ENCODE measurements at places on chromosomes 1 and 21. TPM values are rescaled to one million over a fixed set of nuclear protein-coding genes. Genes with fewer than 3 reads are reported as not detected.

DNA sequence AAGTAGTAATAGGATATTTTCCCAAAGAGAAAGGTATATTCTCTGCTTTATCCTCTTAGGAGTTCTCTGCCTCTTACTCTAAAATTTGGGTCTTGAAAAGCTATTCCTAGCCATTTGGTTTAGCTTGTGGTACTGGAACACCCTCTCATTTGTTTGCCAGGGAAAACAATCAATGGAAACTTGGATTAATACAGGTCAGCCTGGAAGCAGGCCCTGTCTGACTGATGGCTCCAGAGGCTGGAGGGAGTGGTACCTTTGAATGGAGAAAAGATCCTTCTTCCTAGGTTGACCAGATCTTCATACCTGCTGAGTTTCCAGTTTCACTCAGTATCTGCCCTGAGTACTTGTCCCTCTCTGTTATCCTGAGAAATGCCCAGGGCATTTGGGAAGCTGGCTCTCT, 31.7 kb upstream of the IKBKE start:
- H3K27ac ChIP-seq, result no peak overlapping the region
- no peak for DNase-seq
- no peak overlapping the region for H3K4me3 ChIP-seq
- H3K4me1 ChIP-seq, result no peaks in the 10 kb centered on the region
- H3K36me3 ChIP-seq, result no peaks in the 10 kb centered on the region
- no peaks in the 10 kb centered on the region for H3K27me3 ChIP-seq

DNA sequence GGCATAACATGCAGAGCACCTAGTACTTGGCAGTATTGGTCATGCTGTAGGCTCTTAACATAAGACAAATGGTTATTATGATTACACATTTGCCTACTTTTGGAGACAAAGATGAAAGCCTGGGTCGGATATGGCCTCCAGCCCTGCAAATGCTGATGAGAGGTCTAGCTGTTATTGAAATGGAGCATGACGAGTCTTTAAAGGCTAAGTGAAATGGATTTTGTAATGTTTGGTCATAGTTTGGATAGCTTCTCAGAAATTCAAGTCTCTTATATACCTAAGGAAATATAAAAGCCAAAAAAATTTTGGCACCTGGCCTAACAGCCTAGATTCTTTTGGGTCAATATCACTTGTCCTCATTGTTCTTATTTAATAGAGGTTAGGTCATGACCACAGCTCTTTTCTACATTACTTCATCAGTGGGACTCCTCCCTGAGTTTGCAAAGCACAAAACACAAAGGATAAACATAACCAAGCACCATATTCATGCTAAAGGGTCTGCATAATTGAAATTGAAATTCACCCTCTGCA, 69.2 kb upstream of the WLS start:
- H3K36me3 ChIP-seq, result no peaks in the 10 kb centered on the region
- DNase-seq, result no peak
- H3K4me1 ChIP-seq, result no peaks in the 10 kb centered on the region
- H3K27ac ChIP-seq, result no peak overlapping the region
- no peaks in the 10 kb centered on the region for H3K27me3 ChIP-seq

DNA sequence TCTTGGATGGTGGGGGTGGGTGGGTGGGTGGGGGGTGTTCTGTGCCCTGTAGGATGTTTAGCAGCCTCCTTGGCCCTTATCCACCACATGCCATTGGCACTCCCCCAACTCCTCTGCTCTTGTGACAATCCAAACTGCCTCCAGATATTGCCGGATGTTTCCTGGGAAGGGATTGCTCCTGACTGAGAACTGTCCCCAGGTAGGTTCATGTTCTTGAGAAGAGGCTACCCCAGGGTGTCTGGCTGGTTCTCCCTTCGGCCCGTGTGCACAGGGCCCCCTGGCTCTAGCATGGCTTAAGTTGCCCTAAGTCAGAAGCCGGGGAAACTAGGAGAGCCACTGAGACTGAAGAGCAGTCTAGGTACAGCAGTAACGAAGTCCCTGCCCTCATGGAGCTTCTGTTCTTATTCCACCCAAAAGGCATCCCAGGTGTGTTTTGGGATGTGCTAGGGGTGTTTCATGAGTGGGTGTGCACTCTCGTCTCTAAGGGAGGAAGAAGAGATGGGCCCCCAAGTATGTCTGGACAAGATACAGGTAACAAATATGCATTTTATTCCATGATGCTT, 19.8 kb upstream of the THRAP3 start:
- H3K4me3 ChIP-seq, result peak overlapping the region; percentile 13
- H3K27ac ChIP-seq, result peak overlapping the region; percentile 92
- DNase-seq, result peak; percentile 86
- no peaks in the 10 kb centered on the region for H3K27me3 ChIP-seq

- H3K36me3 ChIP-seq, result no peaks in the 10 kb centered on the region
- peaks cover 5% of the 10 kb centered on the region for H3K4me1 ChIP-seq
- no peak for DNase-seq
- H3K27ac ChIP-seq, result peak overlapping the region; percentile 93
Observed at GRCh38 chr1:202037706-202038296, 27.4 kb downstream of the ELF3 start.

NECTIN4 gene
- not detected for total RNA-seq

SPRR1B gene
- total RNA-seq, result not detected

DNA sequence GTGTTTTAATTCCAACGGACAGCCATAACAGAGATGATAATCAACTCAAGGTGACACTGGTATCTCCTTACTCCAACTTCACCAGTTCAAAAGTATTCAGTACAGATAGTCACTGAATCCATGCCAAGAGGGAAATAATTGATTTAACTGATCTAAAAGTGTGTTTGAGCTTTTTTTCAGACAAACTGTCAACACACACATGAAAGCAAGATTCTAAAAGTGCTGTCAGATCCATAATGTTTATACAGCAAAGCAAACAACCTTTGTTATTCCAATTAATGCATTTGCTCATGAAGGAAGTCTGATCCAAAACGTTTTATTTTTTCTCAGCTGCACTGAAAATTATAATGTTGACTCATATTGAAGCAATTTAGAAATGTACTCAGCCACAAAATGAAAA, 5.9 kb upstream of the PRKAA2 start:
- H3K27ac ChIP-seq, result no peak overlapping the region
- H3K4me1 ChIP-seq, result no peaks in the 10 kb centered on the region
- no peaks in the 10 kb centered on the region for H3K36me3 ChIP-seq
- no peak overlapping the region for H3K4me3 ChIP-seq

DNA sequence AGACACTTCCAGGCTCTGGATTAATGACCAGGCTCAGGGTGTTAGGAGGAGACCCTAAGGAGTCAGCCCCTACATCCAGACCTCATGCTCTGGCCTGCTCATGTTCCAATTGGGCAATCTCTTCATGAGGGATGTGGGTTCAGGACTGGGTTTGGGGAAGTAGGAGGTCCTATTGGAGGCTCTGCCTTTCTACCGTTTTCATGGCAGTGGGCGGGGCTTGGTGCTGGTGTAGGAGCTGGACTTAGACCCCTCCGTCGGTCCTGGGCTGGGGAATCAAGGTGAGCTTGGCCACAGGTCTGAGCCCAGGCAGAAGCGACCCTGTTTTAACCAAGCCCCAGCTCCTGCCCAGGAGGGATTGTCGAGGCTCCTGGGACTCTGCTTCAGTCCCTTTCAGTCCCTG, 123.4 kb downstream of the PRDM16 start:
- no peaks in the 10 kb centered on the region for H3K4me1 ChIP-seq
- H3K36me3 ChIP-seq, result no peaks in the 10 kb centered on the region
- H3K4me3 ChIP-seq, result no peak overlapping the region
- H3K27me3 ChIP-seq, result no peaks in the 10 kb centered on the region

TIE1 gene
- 9.4 TPM for total RNA-seq

DNA sequence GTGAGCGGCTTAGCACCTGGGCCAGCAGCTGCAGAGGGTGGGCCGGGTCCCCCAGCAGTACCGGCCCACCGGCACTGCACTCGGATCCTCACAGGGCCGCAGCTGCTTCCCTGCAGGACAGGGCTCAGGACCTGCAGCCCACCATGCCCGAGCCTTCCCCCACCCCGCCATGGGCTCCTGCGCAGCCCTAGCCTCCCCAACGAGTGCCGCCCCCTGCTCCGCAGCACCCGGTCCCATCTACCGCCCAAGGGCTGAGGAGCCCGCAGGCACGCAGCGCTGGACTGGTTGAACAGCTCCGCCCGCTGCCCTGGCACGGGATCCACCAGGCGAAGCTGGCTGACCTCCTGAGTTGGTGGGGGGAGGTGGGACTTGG, 6.3 kb upstream of the ACBD6 start:
- no peak overlapping the region for H3K4me3 ChIP-seq
- no peaks in the 10 kb centered on the region for H3K4me1 ChIP-seq
- H3K27ac ChIP-seq, result no peak overlapping the region
- H3K36me3 ChIP-seq, result no peaks in the 10 kb centered on the region
- H3K27me3 ChIP-seq, result no peaks in the 10 kb centered on the region
- no peak for DNase-seq

KRTAP6-2 gene
- total RNA-seq, result not detected

- H3K27ac ChIP-seq, result no peak overlapping the region
- H3K27me3 ChIP-seq, result no peaks in the 10 kb centered on the region
- no peak overlapping the region for H3K4me3 ChIP-seq
- no peak for DNase-seq
- peaks cover 7% of the 10 kb centered on the region for H3K36me3 ChIP-seq
Observed at GRCh38 chr1:86380257-86380861, 15.8 kb downstream of the ODF2L start.

DNA sequence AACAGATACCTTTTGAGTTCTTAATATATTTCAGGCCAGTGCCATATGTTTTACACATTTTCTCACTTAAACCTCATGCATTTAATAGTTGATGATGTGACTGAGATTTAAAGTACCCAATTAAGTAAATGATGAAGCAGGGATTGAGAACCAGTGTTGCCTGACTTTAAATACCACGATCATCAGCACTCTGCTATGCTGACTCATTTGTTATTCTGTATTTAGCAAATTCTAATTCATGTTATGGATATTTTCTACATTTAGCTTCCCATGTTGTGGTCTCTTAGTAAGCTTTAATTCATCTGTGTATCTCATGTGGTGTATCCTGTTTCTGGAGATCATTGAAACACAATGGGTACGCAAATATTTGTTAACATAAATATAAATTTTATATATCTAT, 363.0 kb downstream of the PTBP2 start:
- no peak overlapping the region for H3K4me3 ChIP-seq
- H3K27ac ChIP-seq, result no peak overlapping the region
- no peaks in the 10 kb centered on the region for H3K4me1 ChIP-seq
- no peaks in the 10 kb centered on the region for H3K36me3 ChIP-seq
- H3K27me3 ChIP-seq, result no peaks in the 10 kb centered on the region

ASB17 gene
- total RNA-seq, result not detected

SPRR2D gene
- total RNA-seq, result not detected

- H3K4me1 ChIP-seq, result no peaks in the 10 kb centered on the region
- no peaks in the 10 kb centered on the region for H3K27me3 ChIP-seq
- H3K27ac ChIP-seq, result no peak overlapping the region
- no peaks in the 10 kb centered on the region for H3K36me3 ChIP-seq
Observed at GRCh38 chr1:152167835-152168534, 9.0 kb upstream of the RPTN start.

GRCh38 chr1:92844439-92844838, 12.6 kb downstream of the RPL5 start:
- no peaks in the 10 kb centered on the region for H3K4me1 ChIP-seq
- H3K36me3 ChIP-seq, result peaks cover 10% of the 10 kb centered on the region
- H3K27me3 ChIP-seq, result no peaks in the 10 kb centered on the region
- H3K4me3 ChIP-seq, result no peak overlapping the region

- no peak overlapping the region for H3K27ac ChIP-seq
- H3K4me1 ChIP-seq, result no peaks in the 10 kb centered on the region
- H3K4me3 ChIP-seq, result no peak overlapping the region
- no peaks in the 10 kb centered on the region for H3K36me3 ChIP-seq
Observed at GRCh38 chr1:204588826-204589225, 72.6 kb downstream of the MDM4 start.

C1QC gene
- total RNA-seq, result 385 TPM

- no peaks in the 10 kb centered on the region for H3K36me3 ChIP-seq
- H3K27me3 ChIP-seq, result no peaks in the 10 kb centered on the region
- DNase-seq, result no peak
- H3K27ac ChIP-seq, result no peak overlapping the region
- no peaks in the 10 kb centered on the region for H3K4me1 ChIP-seq
Observed at GRCh38 chr1:230421481-230421880, 4.7 kb downstream of the PGBD5 start.

- no peaks in the 10 kb centered on the region for H3K36me3 ChIP-seq
- H3K4me3 ChIP-seq, result no peak overlapping the region
- no peaks in the 10 kb centered on the region for H3K4me1 ChIP-seq
- no peak for DNase-seq
- no peak overlapping the region for H3K27ac ChIP-seq
Observed at GRCh38 chr1:41122851-41123518, 101.5 kb upstream of the SLFNL1 start.

DNA sequence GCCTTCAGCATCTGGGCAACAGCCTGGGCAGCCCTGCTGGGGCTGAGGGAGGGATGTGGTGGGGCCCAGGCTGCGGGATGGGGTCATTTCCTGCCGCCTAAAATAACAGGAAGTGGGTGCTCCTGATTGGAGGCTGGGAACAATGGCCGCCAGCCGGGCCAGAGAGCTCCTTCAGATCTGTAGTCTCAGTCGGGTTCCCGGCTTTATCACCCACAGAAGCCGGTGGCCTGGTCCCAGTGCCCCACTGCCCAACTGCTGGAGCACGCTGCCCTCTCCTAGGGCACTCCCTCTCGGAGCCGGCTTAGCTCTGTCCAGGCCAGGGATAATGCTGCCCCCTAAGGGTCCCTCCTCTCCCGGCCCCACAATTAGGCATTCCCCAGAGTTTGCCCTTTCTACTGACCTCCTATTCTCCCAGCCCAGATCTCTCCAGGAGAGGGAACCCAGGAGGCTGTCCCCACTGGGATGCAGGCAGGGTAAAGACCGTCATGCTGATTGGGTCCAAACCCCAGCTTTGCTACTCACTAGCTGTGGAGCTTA, 5.1 kb downstream of the MAP7D1 start:
- H3K27me3 ChIP-seq, result no peaks in the 10 kb centered on the region
- H3K27ac ChIP-seq, result peak overlapping the region; percentile 93
- peak overlapping the region; percentile 70 for H3K4me3 ChIP-seq

DNA sequence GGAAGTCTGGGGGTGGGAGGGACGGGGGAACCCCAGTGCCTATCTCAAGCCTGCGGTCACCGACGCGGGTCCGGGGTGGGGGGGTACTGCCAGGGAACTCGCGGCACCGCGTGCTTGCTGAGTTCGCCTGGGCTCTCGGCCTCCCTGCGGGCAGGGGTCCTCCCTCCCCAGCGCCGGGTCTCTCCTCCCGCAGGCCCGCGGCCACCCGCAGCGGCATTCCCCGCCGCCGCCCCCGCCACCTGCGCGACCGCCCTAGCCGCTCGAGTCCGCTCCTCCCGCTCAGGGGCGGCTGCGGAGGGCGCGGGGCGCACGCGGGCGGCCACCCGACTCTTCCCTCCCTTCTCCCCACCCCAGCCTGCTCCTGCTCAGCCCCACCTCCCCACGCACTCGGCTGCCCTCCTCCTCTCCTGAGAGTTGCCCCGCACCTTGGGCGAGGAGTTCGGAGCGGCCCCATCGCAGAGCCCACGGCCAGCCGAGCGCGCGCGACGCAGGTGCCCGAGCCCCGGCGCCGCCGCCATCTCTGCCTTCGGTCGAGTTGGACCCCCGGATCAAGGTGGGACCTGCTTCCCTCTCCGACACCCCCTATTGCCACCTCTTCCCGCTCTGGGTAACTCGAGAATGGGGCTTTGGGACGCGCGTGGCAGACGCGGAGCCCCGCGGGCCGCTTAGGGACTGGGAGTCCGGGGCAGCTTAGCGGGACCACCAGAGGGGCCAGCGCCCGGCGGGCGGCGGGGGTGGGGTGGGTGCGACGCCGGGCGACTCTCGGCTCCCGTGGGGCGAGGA, 105.0 kb downstream of the LEPR start:
- peak overlapping the region; percentile 79 for H3K4me3 ChIP-seq
- no peak for DNase-seq
- no peaks in the 10 kb centered on the region for H3K4me1 ChIP-seq
- no peaks in the 10 kb centered on the region for H3K36me3 ChIP-seq

Measured in breast epithelium (tissue), 4 donors.